ENCODE measurements at places on chromosomes 11 and 22.

DNA sequence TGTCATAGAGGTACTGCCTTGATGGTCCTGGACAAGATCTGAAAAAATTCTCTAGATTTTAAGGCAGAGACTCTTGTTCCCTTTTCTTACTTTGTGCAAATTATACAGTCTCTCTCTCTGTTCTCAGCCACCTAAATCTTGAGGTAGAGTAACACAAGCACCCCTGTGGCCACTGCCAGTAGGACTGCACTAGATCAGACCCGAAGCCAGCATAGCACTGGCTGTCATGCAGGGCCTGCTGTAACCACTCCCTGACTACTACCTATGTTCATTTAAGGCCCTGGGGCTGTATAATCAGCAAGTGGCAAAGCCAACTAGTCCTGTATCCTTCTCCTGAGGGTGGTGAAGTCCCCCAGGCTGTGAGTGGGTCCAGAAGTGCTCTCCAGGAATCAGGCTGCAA, 11.8 kb upstream of the SLC22A24 start:
- no peak for DNase-seq

DNA sequence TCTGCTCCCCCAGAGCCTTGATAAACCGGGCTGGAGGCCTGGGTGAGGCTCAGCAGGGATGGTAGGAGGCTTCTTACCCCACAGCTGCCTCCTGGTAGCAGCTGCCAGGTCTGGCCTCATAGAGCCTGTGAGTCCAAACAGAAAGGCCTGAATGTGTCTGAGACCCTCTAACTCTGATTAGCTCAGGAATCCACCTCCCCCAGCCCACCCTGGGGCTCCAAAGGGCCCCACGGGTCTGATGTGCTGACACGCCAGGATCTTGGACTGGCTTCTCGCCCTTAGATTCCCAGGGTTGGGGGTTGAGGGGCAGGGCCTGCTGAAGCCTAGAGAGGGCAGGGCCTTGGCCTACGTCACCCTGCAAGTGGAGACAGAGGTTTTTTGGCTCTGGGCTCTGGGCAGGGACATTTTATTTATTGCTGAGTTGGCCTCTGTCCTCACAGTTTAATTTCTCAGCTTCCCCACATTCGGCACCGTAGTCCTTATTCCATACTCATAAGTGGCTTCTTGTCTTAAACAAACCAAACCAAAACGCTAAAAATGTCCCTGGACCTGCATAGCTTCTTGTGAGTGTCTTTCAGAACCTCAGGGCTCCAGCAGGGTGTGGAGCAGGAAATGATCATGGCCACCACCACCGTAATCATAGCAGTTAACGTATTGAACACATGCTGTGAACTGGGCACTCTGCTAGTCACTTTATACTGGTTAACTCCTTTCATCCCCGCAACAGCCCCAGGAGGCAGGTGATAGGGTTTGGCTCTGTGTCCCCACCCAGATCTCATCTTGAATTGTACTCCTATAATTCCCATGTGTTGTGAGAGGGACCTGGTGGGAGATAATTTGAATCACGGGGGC, 25.1 kb downstream of the KIAA1671 start:
- no peak for DNase-seq

GRCh38 chr11:63609536-63609935, 4.7 kb downstream of the PLAAT3 start:
- no peak for DNase-seq

DNA sequence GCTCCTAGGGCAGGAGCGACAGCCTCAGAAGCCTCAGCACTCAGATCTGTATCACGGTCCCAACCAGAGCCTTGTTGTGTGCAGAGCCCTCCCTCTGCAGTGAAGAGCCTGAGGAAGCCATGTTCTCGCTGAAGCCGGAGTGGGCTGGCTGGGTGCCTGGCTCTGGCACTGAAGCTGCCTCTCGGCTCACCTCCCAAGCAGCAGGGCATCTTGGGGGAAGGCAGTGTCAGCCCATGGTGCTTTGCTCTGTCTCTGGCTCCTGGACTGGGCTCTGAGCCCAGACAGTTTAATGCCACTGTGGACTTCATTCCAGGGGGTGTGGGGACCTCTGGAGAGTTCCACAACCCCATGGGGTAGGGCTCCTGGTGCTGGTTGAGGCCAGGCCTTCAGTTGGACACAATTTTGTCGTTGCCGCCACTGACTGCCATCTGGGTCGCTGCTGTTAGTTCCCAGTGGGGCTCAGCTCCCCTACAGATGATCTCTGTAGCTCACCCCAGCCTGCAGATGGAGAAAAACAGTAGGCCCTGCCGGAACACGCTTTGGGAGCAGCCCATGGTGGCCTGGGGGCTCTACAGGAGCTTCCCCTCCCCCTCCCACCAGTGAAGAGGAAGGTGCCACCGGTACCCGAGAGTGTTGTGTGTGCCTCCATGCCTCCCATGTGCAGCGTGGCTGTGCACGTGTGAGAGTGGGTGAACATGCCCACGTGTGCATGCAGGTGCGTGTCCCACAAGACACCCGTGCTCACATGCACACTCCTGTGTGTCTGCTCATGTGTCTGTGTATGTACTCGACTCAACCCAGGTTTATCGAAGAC, 86.5 kb upstream of the B3GAT1 start:
- no peak for DNase-seq

GRCh38 chr11:30016588-30017363, at the start of gene KCNA4:
KCNA4 (minus strand) TSS chr11:30017030; CDS start chr11:30012678, 4,352 bp downstream.
- DNase-seq = peak; percentile 16

- DNase-seq = no peak
Measured at GRCh38 chr22:37060801-37061610, 9.5 kb downstream of the KCTD17 start.

GRCh38 chr11:21426931-21427330, 757.5 kb downstream of the NELL1 start:
- DNase-seq = no peak

DNA sequence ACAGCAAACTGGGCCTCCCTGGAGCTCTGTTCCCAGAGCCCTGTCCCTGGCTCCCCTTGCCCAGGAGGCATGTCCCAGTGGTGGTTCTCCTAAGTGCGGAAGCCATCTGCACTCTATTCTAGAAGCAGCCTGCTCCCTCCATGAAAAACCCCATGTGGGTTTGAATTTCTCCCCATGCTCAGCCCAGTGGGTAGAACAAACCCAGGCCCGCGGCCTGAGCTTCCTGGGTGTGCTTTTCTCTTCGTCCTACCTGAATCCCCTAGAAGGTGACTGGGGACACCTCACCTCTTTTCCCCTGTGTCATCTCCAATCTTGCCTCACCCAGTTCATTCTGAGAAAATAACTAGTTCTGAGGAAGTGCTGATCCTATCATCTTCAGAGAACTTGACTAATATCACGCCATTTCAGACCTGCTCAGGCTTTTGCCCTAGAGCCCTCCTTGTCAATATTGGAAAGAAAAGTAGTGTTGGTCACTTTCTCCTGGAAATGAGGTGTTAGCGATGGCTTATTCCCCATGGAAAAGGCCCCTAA, 15.9 kb downstream of the IL10RA start:
- DNase-seq = no peak

GRCh38 chr11:130480186-130480585, 31.7 kb downstream of the ADAMTS15 start:
- DNase-seq = no peak

GRCh38 chr11:127639916-127640315, 639.3 kb upstream of the KIRREL3 start:
- DNase-seq = no peak

- no peak for DNase-seq
Measured at GRCh38 chr11:124481365-124482323, 36.1 kb upstream of the OR8B8 start.

All from body of pancreas (tissue), 4 donors.